ENCODE measurements at places on chromosomes 6 and 20.

DNA sequence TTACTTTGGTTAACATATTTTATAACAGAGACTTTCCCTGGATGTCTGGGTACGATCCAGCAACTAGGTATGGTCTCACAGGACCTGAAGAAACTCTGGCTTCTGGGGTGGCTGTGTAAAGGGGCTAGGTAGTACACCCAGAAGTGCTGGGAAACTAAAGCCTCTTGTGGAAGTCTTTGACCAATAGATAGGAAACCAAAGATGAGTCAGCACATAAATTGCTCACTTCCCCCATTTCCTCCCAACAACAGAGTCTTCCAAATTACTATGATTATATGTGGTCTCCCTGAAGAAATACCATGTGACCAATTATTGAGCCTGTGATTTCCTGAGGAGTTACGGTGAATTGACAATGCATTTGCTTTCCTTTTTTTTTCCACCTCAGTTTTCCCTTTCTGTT, 26.8 kb upstream of the TBX18 start:
- DNase-seq: no peak

GRCh38 chr6:153150752-153151440, 19.8 kb upstream of the RGS17 start:
- DNase-seq: no peak

GRCh38 chr6:150091476-150091875, 22.6 kb upstream of the ULBP3 start:
- no peak for DNase-seq

DNA sequence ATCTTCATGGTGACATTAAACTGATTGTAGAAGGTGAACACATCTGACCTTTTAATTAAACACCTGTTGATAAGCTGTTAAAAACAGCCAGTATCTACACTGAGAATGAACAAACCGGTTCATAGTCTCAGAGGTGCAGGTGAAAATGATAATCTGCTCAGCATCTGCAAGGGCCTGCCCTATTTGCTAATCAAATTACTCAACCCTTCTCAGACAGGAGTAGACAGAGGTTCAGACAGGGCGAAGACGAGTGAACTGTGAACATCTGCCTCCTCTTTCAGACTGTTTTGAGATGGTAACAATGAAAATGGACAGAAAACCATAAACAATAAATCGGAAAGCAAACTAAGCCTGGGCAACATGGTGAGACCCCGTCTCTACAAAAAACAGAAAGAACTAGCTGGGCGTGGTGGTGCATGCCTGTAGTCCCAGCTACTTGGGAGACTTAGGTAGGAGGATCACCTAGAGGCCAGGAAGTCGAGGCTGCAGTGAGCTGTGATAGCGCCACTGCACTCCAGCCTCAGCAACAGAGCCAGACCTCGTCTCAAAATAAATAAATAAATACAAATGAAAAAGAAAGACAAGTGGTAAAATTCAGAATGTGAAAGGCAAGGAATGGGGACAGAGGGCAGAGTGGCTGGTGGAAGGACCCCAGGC, 55.9 kb downstream of the NINL start:
- no peak for DNase-seq

- no peak for DNase-seq
Measured at GRCh38 chr6:118679327-118679901, 28.0 kb upstream of the CEP85L start.

GRCh38 chr20:388034-388994, 7.8 kb downstream of the TRIB3 start:
- DNase-seq: no peak

DNA sequence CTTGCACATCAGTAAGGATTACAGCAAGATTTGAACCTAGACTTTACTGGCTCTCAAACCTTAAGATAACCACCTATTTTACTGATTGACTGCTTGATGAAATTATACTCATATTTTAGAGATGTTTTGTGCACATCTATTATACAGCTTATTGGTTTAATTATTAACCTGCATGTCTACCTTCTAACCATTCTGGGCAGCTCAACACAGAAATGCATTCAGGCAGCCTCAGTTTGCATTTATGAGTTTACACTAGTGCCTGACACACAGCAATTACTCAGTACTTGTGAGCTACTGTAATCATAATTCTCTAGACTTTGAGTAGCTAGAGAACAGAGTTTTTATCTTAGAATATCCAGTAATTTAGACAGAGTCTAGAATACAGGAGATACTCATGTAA, 273.9 kb upstream of the THEMIS start:
- no peak for DNase-seq

DNA sequence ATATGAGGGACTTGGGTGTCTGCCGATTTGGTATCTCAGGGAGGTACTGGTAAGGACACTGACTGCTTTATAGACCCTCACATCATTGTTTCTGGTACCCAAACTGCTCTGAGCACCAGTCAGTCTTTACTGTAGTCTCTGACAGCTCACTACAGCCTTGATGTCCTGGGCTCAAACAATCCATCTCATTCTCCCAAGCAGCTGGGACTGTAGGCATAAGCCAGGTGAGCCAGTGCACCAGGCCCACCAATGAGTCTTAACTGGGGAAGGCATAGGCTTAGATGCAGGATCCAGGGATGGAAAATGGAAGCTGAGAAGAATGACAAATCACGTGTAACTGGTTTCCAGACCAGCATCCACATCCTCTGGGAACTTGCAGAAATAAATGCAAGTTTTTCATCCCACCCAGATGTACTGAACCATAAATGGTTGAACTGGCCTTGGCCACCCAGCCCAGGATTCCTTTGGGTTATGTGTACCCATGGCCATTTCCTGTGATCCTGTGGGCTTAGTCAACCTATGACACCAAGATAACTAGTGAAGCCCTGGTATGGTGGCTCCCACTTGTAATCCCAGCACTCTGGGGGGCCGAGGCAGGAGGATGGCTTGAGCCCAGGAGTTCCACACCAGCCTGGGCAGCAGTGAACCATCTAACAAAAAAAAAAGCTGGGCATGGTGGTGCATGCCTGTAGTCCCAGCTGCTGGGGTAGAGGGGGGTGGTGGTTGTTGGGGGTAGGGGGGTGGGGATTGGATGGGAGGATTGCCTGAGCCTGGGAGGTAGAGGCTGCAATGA, 5.8 kb downstream of the TUBB start:
- no peak for DNase-seq

GRCh38 chr20:11714886-11715285, 202.8 kb upstream of the BTBD3 start:
- DNase-seq: no peak

- no peak for DNase-seq
Measured at GRCh38 chr6:118319894-118320649, 228.0 kb upstream of the PLN start.

DNA sequence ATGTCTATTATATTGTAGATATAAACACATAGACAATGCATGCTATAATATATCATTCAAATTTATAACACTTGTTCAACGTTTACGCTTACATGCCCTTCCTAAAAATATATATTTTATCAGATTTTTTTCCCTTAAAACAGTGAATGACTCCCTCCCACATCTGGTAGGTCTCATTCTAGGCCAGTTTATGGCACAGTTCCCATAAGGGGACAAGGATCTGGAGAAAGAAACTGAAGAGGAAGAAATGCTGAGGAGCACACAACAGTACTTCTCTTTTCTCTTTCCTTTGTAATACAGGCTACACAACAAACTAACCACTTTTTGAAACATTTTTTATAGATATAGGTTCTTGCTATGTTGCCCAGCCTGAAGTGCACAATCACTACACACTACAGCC, 48.6 kb upstream of the RCAN2 start:
- no peak for DNase-seq

- no peak for DNase-seq
Measured at GRCh38 chr6:33839399-33840047, 35.7 kb upstream of the MLN start.

GRCh38 chr6:147758303-147758702, 249.8 kb downstream of the SAMD5 start:
- no peak for DNase-seq

- DNase-seq: peak; percentile 42
Measured at GRCh38 chr20:8291873-8292272, 159.8 kb downstream of the PLCB1 start.

- DNase-seq: no peak
Measured at GRCh38 chr6:4608361-4609115, 167.7 kb upstream of the CDYL start.

DNA sequence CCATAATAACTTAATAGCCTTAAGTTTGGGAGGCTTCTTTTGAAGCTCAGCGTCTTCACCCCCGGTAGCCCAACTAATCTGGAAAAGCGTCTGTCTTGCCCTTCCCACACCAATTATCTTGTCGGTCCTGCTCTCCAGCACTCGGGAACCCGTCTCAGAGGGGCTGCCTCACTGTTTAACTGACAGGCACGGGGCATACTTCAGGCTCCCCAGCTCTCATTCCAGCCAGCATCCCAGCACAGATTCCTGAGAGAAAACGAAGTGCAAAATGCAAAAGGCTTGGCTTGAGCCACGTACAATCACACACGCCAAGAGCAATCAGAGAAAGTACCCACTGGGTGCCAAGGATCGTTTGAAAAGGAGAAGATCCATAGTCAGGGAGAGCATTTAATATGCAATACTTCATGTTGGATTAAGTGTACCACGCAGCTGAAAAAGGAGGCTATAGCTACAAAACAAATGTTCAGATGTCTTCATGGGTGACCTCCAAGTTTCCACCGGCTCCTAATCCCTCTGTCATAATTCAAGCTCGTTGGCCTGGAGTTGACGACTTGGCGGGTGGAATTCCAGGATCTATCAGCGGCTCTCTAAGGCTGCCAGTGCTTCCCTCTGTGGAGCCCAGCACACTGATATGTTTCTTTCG, 53.7 kb upstream of the STX16 start:
- DNase-seq: no peak

DNA sequence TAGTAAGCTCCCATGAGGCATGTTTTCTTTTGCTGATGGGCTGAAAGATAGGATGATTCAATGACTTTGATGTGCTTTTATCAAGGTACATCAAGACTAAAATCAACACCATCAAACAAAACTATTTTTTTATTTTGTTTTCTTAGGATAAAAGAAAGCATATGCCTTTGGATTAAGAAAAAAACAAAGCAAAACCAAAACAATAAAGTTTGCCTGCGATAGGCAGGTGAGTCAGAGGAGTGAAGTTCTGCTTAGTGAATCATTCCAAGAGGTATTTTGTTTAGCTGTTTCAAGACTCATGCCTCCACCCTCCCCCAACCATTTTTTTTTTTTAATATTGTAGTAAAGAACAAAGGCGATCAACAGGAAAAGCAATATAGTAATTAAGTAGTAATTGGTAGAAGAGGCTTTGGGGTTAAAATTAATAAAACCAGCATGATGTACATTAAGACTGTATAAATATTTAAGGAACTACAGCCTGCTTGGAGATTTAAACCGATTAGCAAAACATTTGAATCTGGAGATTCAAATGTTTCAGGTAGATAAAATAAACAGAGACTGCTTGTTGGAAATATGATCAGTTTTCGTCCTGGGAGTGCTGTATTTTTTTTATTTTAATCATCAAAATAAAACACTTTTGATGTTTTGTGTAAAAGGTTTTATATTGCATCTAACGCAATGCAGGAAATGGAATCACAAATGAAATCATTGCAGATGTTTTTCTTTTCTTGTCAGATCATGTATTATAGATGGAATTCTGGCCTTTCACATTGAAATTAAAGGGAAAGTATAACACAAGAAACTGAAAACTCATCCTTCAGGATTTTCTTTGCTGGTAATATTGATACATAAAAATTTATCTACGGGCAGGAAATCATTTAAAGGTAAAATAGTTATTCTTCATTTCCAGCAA, 482.3 kb upstream of the MANEA start:
- peak; percentile 60 for DNase-seq

- DNase-seq: peak; percentile 52
Measured at GRCh38 chr6:112802144-112802543, 455.0 kb downstream of the RFPL4B start.

DNA sequence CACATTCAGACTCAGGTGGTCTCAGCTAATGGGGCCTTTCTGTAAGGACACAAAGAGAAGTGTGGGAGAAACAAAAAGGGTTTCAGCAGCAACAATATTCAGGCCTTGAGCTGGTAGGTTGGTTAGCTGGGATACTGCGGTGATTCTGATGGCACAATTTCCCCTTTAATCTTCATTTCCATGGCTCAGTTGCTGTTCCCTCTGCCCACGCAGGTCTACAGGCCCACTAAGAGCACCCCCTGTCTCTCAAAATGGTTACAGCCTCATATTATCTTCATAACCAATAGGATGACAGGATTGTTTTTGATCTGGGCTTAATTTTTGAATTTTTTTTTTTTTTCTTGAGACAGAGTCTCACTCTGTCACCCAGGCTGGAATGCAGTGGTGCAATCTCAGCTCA, 48.9 kb downstream of the MYB start:
- DNase-seq: no peak

GRCh38 chr6:3808199-3808598, 41.0 kb upstream of the FAM50B start:
- no peak for DNase-seq

DNA sequence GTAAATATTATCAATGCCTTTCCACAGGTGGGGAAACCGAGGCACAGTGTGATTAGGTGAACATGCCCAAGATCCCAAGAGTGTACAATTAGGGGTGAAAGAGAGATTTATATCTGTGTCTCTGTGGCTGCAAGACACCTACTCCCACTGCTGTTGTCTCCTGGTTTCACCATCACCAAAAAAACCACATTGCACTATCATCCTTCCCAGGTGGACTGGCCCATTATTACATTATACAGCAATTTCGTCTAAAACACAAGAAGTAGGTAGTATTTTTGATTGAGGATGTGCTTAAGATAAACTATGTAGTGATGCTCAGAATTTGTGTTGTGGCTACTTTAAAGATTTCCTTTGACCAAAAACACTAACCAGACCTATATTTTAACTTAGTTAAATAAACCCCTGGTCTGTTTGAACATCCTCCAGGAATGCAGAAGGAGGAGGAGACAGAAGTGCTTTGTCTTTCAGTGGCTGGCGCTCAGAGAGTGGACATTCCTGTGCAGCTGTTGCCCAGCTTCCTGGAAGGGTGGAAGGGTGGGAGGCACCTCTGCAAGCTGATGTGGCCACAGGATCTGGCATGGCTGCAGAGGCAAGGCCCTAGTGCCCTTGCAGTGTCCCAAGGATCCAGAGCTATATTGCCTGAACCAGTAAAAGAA, 23.8 kb downstream of the DCBLD1 start:
- no peak for DNase-seq

GRCh38 chr20:48703107-48703506, 124.7 kb downstream of the PREX1 start:
- DNase-seq: no peak

GRCh38 chr20:60884277-60884676, 367.8 kb upstream of the CDH4 start:
- DNase-seq: no peak

- DNase-seq: no peak
Measured at GRCh38 chr6:167329014-167329413, 4.1 kb downstream of the TTLL2 start.

DNA sequence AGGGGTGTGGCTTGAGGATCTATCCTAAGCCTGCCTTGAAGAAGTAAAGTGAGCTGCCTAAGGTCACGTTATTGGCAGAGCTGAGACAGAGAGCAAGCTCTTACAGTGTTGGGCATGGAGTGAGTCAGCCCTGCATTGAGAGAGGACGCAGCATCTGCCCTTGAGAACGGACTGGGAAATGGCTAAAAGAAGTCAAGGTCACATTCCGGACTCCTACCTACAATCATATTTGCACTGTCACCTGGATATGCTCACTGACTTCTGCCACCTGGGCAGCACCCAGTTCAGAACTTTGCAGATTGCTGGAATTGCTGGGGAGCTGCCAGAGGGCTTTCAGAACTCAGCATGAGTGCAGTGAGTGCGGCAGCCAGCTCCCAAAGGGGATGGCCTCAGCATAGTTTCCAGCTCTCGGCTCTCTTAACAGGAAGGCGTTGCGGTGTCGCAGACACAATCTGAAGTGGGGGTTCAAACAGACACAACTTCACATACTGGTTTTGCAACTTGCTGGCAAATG, 199.3 kb upstream of the SGK1 start:
- no peak for DNase-seq

GRCh38 chr6:32107406-32107805, 1.7 kb downstream of the TNXB start:
- no peak for DNase-seq
